Kidney tubule cell (primary cell): ENCODE measurements at places on chromosomes 1 and 21.

DNA sequence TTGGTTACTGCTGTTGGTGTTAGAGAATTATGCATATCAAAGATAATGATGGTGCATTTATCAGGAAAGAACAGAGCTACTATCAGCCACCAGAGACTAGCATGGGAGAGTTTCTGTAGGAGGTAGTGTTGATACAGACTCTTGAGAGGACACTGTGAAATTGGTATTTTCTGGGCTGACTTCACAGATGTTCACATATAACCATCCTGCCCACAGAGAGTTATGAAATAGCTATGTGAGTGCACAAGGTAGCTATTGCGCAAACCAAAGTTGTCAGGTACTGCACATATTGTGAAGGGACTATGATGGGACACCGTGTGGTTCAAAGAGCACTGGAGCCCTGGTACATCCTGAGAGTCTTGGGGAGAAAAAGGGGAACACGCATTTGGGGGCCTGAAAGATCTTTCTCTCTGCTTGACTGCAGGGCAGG is 1.4 kb upstream of the TLCD4 start:
- DNase-seq = no peak

DNA sequence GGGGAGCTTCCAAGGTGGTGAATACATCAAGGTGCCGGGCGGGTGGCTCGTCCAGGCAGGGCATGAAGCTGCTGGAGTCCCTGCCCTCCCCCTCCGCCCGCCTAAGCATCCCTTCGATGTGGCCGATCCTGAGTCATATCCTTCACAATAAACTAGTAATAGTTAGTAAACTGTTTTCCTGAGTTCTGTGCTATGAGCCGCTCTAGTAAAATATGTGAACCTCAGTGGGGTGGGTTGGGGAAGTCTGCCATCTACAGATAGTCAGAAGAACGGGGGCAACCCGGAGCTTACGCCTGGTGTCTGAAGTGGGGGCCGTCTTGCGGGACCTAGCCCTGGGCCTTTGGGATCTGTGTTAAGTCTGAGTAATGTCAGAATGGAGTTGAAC is 21.6 kb downstream of the C2CD2 start:
- DNase-seq = peak; percentile 97

GRCh38 chr1:207869859-207870258 is 41.1 kb downstream of the CD34 start:
- DNase-seq = no peak

GRCh38 chr1:24155011-24155782 is 12.3 kb upstream of the IL22RA1 start:
- peak; percentile 83 for DNase-seq

DNA sequence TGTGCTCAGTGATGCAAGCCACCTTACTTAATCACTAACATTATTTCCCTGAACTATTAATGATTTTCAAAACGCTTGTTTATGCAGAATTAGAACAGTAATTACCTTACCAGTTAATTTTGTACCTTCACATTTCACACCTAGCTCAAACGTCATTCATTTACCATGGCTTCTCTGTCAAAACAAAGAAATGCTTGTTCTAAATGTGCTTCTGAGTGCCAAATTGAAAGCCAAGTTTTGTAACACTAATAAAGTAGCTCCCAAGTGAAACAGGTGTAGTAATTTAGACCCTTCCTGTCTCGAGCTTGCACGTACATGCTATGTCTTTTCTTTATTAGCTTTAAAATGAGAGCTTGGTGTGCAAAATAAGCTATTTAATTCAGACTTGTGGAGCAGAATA is 533.7 kb upstream of the PKN2 start:
- no peak for DNase-seq

GRCh38 chr1:22673486-22674409 is 20.7 kb downstream of the C1QB start:
- DNase-seq = peak; percentile 68
